ENCODE measurements at places on chromosomes 11 and 22.

DNA sequence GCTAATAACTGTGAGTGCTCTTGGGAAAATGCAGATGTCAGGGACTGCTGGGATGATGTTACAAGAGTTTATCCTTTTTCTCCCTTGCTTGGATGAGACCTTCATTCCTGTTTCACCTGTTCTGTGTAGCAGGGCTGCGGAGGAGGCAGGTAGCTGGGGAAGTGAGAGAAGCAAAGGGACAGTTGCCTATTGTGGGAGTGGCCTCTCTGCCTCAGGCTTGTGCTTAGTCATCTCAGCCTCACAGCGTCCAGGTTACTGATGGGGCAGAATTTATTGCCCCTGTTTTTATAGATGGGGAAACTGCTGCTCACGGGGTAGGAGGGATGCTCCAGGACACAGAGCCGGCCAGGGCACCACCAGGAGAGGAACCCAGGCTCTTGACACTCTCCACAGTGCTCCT lies 1.7 kb downstream of the STX3 start:
- peak; percentile 9 for DNase-seq

- no peak for DNase-seq
Observed at GRCh38 chr11:120302001-120302805, 22.9 kb upstream of the TLCD5 start.

GRCh38 chr11:78209478-78209877 lies 20.8 kb downstream of the USP35 start:
- DNase-seq = no peak

DNA sequence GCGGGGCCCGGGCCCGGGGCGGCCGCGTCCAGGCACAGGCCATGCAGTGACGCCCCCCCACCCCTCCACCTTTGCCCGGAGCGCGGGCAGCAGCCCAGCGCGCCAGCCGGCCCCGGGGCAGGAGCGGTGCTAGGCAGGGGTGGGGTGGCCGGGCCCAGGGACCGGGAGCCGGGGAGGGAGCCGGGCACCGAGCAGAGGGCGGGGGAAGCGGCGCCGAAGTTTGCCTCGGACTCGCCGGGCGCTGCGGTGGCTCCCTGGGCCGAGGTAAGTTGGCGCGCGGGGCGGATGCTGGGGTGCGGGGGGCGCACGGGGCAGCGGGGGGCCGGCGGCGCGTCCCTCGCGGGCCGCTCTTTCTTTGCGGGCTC lies 332 bp downstream of the TEAD1 start:
- DNase-seq = no peak

DNA sequence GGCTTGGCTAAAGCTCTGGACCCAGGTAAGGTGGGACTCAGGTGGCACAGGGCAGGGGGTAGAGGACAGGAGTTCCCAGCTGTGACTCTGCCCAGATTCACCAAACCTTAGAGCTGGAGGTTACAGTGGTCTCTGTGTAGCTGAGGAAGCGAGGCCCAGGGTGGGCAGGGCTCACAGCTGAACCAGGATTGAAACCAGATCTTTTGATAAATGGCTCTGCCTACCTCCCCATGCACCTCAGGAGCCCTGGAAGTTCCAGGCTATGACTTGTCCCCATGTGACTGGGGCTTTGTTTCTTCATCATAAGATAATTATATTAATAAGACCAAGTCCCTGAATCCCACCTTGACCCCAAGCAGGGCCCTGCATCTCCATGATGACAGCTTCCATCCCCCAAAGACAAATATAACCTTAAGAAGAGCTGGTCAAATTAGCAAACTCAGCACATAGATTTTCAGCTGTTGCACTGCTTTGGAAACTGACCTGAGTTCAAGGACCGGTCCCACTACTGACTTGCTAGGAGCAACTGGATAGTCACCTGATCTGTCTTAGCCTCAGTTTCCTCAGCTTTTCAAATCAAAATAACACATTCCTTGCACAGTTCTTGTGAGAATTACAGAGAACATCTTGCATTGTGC lies 21.3 kb upstream of the TSKU start:
- DNase-seq = no peak

DNA sequence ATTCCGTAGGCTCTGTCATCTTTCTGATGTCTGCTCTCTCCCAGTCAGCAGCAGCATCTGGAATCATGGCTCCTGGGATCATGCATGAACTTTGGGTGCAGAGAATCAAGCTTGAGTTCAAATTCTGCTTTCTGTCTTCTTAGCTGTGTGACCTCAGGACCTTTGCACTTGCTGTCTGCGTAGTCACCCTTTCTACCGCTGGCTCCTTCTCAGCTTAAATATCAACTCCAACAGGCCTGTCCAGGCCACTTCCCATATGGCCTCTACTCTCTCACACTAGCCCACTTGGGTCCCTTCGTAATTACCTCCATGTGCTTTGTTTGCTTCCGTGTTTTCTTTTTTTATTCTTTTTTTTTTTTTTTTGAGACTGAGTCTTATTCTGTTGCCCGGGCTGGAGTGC lies 4.6 kb upstream of the GGA1 start:
- no peak for DNase-seq

GRCh38 chr22:31614781-31615490 lies 47.1 kb downstream of the PISD start:
- no peak for DNase-seq

- no peak for DNase-seq
Observed at GRCh38 chr22:42364604-42365110, 67.5 kb downstream of the NFAM1 start.

DNA sequence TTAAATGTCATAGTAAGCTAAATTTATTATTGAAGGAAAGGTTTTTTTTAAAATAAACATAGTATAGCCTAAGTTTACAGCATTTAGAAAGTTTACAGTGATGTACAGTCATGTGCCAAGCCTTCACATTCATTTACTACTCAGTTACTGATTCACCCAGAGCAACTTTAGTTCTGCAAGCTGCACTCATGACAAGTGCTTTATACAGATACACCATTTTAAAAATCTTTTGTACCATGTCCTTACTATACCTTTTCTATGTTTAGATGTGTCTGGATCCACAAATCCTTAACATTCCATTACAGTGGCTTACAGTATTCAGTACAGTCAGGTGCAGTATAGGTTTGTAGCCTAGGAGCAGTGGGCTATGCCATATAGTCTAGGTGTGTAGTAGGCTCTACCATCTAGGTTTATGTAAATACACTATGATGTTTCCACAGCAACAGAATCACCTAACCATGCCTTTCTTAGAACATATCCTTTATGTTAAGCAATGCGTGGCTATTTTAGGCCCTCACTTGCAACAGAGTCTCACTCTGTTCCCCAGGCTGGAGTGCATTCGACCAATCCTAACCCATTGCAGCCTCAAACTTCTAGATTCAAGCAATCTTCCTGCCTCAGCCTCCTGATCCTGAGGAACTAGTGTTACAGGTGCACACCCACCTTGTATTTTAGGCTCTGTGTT lies 79.5 kb upstream of the SLC25A18 start:
- no peak for DNase-seq

DNA sequence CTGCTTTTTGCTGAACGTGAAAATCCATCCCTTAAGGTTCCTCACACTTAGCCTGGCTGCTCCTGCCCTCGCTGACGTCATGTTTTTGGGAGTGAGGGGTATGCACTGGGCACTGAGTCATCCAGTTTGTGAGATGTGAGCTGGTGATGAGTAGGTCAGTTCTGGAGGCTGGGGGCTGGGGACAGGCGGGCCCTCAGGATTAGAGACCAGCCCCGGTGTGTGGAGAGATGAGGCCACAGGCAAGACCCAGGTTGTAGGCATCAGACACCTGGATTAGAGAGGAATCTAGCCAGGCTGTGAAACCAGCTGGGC lies 9.2 kb downstream of the KCNC1 start:
- no peak for DNase-seq

DNA sequence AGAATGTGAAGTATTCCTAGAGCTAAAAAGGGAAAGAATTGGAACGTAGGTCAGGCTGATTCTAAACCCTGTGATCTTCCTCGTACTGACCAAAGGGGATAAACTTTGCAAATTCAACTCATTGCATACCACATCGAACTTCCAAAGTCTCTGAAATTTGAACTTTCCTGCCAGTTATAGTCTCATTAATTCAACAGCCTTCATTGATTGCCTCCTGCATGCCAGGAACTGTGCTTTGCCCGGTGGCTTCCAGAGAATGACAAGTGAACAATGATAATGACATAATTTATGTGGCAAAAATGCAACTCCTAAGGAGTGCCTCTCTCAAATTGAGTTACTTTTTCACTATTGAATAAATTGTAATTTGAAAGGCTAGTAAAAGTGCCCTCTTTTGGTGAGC lies 107.7 kb upstream of the LDLRAD3 start:
- no peak for DNase-seq

DNA sequence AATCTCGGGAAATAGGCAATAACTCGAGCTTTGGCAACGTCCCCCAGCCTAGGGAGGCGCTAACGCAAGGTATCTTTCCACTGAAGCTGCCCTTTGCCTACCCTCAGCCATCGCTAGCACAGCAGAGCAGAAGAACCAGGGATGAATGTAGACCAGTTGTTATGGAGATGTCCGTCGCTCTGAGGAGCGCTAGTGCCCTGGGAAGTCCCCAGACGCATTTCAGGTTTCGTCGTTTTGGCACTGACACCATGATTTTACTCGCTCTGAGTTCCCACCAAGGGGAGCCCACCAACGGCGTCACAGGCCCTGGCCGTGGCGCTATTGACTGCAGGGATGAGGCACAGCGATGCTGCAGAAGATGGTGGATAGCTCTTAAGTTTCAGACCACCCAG lies 22.7 kb upstream of the BDNF start:
- DNase-seq = no peak

- DNase-seq = peak; percentile 26
Observed at GRCh38 chr11:82959987-82960778, 58.6 kb downstream of the DDIAS start.

DNA sequence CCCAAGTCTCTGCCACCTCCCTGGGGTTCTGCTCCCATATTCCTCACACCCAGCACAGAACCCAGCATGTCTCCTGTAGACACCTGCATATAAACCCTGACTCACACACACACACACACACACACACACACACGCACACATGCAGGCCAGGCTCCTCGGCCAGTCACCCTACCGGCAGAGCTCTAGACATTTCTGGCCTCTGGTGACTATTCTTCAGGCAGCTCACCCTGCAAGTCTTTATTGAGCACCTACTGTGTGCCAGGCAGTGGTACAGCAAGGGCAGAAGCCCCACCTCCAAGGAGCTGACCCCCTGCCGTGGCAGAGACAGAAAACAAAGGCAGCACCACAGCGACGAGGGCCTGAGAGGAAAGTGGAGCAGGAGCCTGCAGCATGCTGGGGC lies 50.3 kb downstream of the CDKN1C start:
- no peak for DNase-seq

DNA sequence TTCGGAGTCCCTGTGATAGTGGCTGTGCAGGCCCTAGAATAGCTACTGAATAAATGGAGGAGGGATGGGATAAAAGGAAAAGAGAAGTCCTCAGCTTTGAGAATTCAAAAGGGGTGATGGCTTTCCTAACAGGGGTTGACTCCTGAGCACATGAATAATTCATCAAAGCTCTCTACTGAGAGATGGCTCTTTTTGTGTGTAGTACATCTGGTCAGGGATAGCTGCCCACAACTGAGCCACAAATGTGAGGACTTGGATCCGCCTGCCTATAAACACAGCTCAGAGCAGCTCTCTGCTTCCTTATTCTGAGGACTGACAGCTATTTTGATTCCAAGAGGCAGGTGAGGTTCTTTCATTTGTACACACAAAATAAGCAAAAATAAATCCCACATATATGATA lies 82.3 kb downstream of the USP35 start:
- no peak for DNase-seq

DNA sequence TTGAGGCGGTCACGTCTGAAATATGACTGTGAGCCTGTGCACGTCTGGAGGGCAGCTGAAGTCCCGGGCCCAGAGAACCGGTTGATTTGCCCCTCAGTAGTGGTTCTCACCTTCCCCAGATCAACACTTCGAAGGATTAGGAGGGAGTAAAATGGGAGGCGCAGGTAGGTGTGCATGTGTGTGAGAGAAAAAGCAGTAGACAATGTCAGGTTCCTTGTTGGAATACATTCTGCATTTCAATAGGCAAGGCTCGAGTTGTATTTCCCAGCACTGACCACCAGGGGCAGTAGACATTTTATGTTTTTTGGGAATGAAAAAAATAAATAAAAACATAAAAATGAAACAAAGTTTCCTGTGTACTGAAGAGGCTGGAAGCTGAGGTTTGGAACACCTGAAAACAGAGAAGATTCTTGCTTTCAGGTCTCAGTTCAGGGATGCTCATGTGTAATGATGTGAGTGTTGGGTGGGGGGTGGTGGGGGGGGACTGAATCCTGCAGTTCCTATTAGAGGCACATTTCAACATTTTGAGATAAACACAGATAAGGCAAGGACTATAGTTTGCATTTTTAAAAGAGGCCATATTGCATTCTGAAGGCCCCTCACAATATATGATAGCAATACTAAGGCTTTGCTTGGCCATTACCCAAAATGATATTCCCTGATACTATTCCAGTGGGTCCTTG lies 333.9 kb downstream of the CADM1 start:
- no peak for DNase-seq

DNA sequence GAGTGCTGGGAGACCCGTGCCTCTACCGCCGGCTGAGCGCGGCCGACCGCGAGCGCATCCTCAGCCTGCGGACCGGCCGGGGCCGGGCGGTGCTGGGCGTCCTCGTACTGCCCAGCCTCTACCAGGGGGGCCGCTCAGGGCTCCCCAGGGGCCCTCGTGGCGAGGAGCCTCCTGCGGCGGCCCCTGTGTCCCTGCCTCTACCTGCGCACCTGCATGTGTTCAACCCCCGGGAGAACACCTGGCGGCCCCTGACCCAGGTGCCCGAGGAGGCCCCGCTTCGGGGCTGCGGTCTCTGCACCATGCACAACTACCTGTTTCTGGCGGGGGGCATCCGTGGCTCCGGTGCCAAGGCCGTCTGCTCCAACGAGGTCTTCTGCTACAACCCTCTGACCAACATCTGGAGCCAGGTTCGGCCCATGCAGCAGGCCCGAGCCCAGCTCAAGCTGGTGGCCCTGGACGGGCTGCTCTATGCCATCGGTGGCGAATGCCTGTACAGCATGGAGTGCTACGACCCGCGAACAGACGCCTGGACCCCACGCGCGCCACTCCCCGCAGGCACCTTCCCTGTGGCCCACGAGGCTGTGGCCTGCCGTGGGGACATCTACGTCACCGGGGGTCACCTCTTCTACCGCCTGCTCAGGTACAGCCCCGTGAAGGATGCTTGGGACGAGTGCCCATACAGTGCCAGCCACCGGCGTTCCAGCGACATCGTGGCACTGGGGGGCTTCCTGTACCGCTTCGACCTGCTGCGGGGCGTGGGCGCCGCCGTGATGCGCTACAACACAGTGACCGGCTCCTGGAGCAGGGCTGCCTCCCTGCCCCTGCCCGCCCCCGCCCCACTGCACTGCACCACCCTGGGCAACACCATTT lies 3.5 kb downstream of the KLHDC7B start:
- no peak for DNase-seq
